IMR-90 (cell line): ENCODE measurements at places on chromosomes 5 and 9.
A peak's percentile ranks its signal among the peaks of the same experiment; 100 is the strongest.

- DNase-seq = no peak
These were observed 253.2 kb downstream of the CEMIP2 start for GRCh38 chr9:71515107-71515506.

DNA sequence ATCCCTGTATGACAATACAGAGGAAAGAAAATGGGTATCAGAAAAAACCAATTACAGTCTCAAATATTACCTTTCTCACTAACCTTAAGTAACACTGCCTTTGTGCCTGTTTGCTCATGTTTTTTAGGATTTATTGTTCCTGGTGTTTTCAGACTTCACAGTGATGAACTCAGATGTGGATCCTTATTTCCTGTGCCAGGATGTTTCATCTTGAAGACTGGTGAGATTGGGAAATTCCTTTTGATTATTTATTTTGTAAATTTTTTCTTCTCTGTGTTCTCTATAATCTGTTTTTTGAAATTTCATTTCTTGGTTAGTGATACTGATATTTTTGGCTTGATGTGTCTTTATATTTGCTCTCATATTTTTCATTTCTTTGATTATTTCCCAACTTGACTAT lies 142.4 kb upstream of the GRIN3A start:
- no peak for DNase-seq

DNA sequence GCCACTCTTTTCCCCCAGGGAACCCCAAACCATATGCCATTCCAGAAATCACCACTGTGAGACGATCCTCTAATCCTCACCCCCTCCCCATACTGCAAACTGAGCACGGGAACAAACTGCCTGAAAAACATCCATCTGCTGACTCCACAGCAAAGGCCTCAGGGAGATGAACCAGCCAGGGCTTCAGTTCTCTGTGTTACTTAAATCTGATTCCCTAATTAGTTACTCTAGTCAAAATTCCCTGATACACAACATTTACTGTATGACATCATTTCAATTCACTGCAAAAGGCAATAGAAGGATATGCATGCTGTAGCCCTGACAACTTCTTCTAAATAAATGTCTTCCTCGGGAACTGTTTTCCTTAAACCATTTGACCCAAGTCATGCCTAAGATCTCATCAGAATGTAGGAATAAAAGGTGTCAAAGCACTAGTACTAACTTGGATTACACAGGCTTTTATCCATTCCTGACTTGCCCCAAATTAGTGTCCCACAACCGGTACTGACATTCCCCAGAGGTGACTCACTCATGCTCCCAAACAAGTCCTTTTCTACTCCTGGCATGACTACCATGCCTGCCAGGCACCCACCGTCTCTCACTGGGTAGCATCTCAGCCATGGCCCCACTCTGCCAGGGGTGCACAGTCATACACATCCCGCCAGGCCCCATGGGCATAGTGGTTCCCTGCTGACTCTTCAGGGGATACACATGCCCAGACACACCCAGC lies 35.0 kb downstream of the MTX3 start:
- DNase-seq = peak; percentile 44

GRCh38 chr5:115510145-115510645 lies 34.4 kb downstream of the FEM1C start:
- DNase-seq = no peak

GRCh38 chr5:107719034-107719606 lies 48.4 kb upstream of the EFNA5 start:
- DNase-seq = no peak

GRCh38 chr5:102718819-102719218 lies 36.3 kb upstream of the PAM start:
- no peak for DNase-seq

- no peak for DNase-seq
These were observed 17.2 kb downstream of the TENT4A start for GRCh38 chr5:6730407-6730806.

GRCh38 chr5:89817841-89818240 lies 591.7 kb downstream of the CETN3 start:
- no peak for DNase-seq

DNA sequence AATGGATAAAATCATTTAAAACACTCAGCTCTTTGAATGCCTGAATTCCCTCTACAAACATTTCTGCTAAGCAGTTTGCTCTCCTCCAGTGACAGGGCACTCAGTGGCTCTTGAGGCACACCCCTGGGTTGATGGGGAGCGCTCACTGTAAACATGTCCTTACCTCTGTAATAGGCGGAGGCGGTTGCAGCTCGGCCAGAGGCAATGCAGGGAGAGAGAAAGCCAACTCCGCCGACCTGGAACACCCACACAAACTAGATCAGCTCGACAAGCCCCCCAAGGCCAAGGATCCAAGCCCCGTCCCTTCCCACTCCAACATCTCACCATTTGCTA lies 329 bp downstream of the CDC23 start:
- DNase-seq = peak; percentile 8

GRCh38 chr9:137025517-137025966 lies 2.5 kb downstream of the ABCA2 start:
- DNase-seq = no peak

- no peak for DNase-seq
These were observed 184.1 kb downstream of the PDE4D start for GRCh38 chr5:59709346-59709821.

DNA sequence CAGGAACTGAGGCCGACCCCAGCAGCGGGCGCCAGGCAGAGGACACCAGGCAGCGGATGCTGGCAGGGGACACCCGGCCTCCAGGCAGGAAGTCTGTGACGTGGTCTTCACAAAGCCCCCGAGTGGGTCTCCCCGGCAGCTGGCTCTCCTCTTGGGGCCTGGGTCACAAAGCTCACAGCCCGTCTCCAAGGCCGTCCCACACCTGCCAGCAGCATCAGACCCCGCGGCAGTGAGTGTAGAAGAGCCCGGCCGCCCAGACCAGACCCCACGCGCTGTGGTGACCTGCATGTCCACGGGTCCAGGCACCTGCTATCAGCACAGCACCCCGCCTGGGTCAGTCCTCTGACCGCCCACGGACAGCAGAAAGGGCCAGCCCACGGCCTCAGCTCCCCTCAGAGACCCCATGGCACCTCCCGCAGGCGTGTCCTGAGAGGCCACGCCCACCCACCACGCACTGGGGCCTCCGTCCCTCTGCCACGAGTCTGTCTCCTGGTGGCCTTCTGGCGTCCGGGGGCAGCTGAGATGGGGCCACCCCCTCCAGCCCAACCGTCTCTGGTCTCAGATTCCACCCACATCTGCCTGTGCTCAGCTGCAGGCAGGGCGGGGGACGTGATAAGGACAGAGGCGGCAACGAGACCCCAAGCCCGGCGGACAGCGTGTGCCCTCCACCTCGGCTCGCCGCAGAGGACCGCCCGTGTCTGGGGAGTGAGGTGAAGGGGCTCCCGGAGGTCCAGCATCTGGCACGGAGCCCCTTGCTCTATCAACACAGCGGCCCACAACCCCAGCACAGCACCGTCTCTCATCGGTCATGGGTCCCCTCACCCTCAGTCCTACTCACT lies 34.2 kb downstream of the EXD3 start:
- no peak for DNase-seq

- DNase-seq = no peak
These were observed 55.3 kb downstream of the LIX1 start for GRCh38 chr5:97087138-97087537.

- peak; percentile 43 for DNase-seq
These were observed 213.5 kb downstream of the GLIS3 start for GRCh38 chr9:4086119-4087090.

DNA sequence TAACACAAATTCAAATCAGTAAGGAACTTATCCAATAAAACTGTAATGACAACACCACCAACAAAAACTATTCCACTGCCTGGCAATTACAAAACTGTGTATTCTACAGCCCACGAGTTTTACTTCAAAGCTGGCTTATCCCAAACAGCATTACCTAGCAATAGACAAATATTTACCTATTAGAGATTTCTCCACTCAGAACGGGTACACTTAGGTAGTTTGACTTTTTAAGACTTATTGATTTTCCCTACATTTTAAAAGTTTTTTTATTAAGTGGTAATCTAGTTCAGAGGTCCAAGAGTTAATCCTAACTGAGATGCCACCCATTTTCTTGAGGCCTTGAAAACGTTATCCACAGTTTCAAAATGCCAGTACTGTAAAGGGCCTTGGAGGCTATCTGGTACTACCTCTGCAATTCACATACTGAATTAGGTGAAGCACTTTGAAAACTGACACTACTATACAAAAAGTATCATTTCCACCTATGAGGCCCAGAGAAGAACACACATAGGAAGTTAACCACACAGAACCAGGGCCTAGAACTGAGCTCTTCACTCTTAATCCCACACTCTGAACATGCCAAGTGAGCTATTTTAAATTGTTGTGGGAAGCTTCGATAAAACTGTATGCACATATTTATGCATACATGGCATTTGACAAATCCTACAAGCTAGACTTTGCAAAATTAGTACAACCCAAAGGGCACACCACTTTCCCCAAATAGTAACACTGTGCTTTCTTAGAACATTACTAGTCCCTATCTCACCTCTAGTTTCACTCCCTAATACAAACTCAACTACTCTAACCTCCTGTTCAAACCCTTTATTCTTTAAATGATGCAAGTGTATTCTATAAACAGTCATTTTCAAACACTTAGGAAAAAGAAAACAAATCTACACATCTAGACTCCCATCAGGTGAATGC lies 2.1 kb downstream of the NADK2 start:
- DNase-seq = no peak

DNA sequence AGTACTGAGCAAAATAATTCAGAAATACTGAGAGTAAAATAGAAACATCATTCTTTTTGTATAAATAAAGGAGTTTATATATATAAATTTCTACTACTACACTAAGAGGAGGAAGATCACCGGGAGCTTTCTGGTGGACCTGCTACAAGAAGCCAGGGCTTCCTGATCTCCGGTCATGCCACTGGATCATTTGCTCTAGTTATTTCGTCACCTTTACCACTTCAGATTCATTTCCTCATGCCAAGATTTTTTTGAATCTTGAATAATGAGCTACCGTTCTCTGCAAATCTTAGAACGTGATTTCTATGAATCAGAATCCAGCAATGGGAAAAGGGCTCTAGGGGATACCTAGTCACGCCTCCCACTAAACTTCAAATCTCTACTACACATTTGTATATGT lies 51.9 kb upstream of the TBC1D9B start:
- no peak for DNase-seq

DNA sequence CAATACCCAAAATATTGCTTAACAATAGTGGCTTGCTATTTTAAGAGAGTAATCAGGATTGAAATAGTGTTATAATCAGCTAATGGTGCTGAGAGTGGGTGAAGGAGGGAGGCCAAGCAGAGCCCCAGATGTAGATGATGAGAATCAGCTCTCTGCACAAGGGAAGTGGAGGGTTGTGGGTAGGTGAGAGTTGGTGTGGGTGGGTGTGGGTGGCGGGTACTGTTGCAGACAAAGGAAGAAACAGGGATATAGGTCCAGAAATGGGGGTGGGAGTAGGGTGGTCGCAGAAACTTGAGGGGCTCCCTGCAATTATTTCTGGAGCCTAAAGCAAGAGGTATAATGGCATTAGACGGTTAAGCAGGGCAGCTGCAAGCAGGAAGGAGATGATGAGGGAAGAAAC lies 7.4 kb upstream of the ADCY2 start:
- no peak for DNase-seq

DNA sequence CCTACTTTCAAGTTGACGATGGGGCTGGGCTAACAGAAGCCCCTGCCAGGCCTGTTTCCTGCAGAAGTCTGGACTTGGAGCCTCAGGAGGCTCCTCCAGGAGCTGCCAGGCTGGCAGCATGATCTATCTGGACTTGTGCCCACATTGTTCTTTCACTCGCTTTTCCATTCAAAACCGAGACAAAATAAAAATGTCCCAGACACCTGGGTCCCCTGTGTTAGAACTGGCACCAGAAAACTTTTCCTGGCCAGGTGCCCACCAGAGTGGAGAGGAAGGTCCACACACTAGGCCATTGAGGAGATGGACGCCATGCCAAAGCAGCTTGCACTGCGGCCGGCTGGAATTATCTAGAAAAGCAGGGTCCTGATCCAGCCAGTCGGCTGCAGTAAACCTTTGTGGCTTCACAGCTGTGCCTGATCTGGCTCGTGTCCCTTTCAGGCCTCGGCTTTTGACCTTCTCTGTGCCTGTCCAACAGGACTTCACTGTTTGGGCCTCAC lies 78.2 kb downstream of the GCNT1 start:
- DNase-seq = no peak

DNA sequence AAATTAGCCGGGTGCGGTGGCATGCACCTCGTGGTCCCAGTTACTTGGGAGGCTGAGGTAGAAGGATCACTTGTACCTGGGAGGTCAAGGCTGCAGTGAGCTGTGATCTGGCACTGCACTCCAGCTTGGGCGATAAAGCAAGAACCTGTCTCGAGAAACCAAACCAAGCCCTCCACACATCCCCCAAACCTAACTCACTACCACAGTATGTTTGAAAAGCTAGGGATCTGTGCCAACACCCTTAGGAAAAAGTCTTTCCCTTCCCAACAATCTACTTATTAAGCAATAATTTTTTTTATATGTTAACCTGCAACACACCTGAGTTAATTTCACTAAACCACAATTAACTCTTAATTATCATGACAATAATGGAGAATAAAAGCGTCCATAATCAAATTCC lies 2.2 kb downstream of the UBTD2 start:
- no peak for DNase-seq

DNA sequence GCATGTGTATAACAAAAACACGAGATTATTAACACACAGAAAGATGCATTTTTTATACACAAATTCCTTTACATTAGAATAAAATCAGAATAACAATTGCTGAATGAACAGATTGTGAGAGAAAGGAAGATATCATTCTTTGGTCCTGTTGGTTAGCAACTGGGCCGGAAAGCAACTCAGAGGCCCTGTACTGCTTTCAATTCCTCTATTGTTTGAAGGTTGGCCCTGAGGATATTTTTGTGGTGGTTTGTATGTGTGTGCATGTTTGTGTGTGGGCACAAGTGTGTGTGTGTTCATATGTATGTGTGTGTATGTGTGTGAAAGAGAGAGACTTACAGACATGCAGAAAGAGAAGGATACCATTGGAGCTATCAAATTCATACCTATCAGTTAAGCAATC lies 356.8 kb upstream of the DMAC1 start:
- no peak for DNase-seq

DNA sequence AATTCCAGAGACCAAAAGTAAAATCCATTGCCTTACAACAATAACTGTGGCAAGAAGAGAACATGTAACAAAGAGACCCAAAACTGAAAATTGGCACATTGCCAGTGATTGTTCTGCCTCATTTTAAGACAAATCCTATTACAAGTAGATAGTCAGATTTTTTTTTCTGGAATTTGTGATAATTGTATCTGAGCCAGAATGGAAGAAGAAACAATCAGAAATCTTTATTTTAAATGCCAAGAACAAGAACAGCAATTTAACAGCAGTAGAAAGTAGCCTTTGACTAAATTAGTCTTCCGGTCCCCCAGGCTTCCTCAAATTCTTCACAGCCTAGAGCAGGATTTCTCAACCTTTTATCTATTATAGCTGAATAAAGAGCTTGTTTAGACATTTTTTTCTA lies 106.7 kb upstream of the PTPN3 start:
- no peak for DNase-seq

- DNase-seq = peak; percentile 8
These were observed 10.3 kb downstream of the CNOT8 start for GRCh38 chr5:154868702-154869101.

GRCh38 chr9:136694163-136694871 lies 7.1 kb upstream of the AGPAT2 start:
- DNase-seq = peak; percentile 18
